ENCODE measurements at places on chromosomes 1 and 21. TPM values are rescaled to one million over a fixed set of nuclear protein-coding genes. Genes with fewer than 3 reads are reported as not detected.

- no peak overlapping the region for H3K4me3 ChIP-seq
- no peak for DNase-seq
- H3K4me1 ChIP-seq: no peaks in the 10 kb centered on the region
Observed at GRCh38 chr1:17837233-17838030, 82.3 kb downstream of the ACTL8 start.

Gene SAMSN1
- 2.5 TPM for polyA plus RNA-seq

Gene GJA4
- polyA plus RNA-seq: 175 TPM

DNA sequence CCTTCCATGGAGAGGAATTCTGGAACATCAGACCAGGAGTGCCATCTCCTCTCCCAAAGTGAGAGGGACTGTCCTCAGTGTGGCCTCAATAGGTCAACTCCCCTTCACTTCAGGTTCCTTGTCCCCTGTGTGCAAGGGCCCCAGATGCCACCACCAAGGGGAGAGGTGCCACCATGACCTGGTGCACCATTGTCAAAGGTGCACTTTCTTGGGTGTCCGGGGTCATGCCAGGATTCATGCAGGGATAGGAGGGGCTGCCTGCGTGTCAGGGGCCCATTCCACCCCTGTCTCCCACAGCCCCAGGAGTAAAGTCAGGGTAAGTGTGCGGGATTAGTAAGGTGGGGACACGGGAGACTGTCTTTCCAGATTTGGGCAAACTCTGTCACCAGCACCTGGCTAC lies 21.4 kb upstream of the EPHA2 start:
- no peaks in the 10 kb centered on the region for H3K36me3 ChIP-seq
- no peaks in the 10 kb centered on the region for H3K27me3 ChIP-seq
- no peak overlapping the region for H3K4me3 ChIP-seq
- H3K4me1 ChIP-seq: peaks cover 55% of the 10 kb centered on the region

Gene HORMAD1
- not detected for polyA plus RNA-seq
